ENCODE measurements at places on chromosomes 6 and 20.

- DNase-seq, result no peak
Observed at GRCh38 chr20:62955519-62956386, 3.2 kb downstream of the SLC17A9 start.

GRCh38 chr6:128365520-128366160 is 154.8 kb downstream of the PTPRK start:
- DNase-seq, result no peak

GRCh38 chr20:24891546-24892393 is 57.3 kb upstream of the CST7 start:
- no peak for DNase-seq

DNA sequence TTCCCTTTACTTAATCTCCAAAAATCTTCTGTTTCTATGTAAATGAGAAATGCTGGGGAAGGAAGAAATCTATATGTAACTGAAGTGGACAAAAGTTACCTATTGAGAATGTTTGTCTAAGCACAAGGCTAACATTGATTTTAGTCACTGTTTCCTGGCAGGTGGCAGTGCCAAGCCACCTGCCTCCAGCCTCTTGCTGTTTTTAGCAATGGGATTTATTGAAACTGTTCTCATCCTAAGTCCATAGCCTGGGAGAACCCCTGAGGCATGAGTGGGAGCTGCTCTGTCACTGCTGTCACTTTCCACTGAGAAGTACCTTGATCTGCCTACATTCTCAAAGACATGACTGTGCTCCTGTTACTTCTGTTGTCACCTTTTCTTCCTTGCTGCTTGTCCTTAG is 14.7 kb downstream of the ENPP3 start:
- DNase-seq, result no peak

- no peak for DNase-seq
Observed at GRCh38 chr6:122780114-122780513, 598 bp downstream of the FABP7 start.

DNA sequence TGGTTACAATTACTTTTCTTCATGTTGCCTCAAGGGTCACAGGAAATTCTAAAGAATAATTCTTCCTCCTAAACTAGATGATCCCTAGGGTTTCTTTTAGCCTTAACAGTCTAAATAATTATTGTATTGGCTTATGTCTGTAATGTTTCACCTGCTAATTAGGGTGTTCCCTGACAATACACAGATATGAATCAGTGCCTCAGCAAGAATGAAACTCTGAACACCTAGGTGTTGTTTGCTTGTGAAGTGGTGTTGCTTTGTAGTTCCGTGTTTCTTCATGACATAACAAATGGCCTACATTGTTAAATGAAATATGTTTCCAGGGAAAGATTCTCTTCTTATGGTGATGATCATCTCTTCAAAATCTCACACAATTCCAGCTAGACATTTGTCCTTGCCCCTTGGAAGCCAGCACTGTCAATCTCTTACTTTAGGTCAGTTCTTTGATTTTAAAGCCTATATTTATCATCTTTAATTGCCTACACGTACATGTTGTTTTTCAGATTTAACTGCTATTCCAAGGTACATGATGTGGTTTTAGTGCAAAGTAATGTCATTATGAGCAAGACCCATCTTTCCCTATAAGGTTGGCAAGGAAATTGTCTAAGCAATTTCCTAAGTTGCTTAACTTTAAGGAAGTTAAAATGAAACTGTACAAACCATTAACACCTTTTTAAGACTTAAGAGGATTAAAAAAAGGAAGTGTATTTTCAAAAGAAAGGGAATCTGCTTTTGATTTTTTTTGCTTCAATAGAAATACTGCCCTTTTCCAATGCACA is 111.9 kb downstream of the TBC1D7 start:
- DNase-seq, result no peak

DNA sequence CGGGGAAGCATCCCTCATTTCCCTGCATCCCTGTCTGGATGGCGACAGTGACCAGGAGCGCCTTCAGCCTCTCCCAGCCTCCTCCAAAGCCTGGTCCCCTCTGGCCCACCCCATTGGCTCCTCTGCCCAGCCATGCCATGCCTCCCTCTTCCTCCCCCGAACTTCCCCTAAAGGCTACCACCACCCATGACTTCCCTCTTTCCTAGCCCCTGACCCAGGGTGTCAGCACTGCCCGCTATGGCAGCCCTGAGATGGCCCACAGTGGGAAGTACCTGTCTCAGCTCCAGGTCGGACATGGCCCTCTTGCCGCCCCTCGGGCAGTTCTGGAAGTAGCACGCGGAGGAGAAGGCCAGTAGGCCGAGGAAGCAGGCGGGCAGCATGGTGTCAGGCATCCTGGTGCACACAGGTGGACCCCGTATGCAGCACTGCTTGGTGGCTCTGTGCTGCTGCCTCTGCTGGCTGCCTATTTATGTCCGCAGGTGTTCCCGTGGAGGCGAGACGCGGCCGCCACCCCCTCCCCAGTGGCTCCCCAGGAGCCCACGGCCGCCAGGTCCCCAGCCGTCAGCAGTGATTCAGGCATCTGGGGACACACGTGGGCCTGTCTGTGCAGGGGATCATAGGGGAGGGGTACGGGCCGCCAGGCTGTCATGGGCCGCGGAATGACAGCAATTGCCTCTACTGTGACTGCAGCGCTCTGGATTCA is at the start of gene AVP:
Gene AVP, minus strand, starts transcription at position 442 of the 703 bp plus-strand sequence. Its CDS starts 50 bp downstream, at position 392.
- no peak for DNase-seq

DNA sequence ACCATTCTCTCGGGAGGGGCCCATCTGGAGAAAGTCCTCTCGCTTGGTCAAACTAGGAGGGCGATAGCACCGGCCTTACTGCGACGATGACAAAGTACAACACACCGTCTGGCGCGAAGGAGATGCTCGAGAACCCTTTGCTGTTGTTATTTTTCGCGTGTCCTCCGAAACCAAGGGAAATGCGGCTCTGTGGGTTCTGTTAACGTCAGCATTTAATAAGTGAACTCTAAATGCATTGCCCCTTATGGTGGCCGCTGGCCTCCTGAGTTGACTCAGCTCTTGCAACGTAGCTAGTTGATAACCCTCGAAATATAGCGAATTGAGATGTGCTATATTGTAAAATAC is 577 bp upstream of the SCAND1 start:
- DNase-seq, result peak; percentile 31

GRCh38 chr6:132937466-132937906 is 123.1 kb downstream of the RPS12 start:
- DNase-seq, result no peak

DNA sequence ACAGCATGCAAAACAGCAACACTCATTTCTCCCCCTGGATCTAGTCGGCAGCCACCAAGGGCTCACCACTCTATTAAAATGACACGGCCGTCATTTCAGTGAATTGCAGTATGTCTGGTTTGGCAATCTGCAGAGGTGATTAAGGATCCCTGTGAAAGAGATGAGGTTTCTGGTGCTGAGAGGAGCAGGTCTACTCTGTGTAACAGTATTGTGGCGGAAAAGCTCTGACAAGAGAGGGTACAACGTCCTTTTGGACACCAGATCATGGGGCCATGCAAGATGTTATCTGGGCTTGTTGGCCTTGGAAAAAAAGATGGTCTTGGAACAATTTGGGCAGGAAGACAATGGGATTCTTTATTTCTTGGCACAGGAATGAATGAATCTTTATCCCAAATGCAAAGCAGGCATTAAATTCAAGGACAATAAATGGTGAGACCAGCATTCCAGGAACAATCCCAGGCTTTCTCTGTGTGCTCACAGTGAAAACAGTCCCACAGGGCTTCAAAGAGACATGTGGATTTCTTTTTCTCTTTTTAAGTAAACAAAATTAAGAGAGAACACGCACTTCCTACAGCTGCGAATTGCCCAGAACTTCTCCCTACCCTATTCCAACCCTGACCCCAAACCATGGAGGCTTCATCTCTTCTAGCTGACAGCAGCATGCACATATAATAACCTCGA is 33.7 kb upstream of the ADGRF1 start:
- no peak for DNase-seq

GRCh38 chr6:22751223-22751622 is 181.9 kb downstream of the HDGFL1 start:
- DNase-seq, result peak; percentile 38

DNA sequence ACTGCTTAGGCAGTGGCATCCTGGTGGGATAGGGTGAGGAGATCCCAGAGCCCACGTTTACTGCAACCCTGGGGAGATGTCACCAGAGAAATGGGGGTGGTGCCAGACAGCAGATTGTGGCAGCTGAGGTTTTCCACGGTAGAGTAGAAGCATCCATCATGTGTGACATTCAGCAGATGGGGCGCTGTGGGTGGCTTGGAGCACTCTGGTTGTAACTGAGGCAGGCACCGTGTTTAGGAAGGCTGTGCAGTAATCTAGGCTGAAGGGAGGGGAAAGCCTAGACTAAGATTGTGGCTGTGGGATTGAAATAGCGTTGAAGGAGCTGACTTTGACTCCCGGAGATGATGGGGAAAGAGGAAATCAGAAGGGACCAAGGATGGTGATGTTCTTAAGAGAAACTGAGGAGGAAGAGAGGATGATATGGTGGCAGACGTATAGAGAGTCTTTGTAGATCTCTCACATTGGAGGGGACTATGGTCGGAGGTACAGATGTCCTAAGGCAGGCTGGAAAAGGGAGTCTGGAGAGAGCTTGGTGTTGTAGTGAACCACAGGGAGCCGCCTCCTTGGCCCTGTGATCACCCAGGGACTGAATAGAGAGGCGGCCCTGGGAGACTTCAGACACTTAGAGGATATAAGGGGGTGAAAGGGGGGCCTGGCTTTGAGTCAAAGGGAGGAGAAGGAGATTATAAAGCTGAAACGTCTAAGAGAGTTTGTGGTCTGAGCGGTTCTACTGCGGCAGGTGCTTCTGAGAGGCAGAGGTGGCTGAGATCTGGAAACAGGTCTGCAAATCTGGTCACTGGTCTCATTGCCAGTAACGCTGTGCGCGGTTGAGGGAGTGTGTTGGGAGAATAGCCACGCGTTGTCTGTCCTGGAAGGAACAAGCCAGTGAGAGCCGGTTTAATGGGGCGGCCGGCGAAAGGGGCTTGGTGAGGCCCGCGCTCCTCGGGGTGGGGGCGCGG is 792 bp upstream of the MICA start:
- no peak for DNase-seq

GRCh38 chr20:25686081-25687067 is 10.3 kb downstream of the ZNF337 start:
- DNase-seq, result no peak

DNA sequence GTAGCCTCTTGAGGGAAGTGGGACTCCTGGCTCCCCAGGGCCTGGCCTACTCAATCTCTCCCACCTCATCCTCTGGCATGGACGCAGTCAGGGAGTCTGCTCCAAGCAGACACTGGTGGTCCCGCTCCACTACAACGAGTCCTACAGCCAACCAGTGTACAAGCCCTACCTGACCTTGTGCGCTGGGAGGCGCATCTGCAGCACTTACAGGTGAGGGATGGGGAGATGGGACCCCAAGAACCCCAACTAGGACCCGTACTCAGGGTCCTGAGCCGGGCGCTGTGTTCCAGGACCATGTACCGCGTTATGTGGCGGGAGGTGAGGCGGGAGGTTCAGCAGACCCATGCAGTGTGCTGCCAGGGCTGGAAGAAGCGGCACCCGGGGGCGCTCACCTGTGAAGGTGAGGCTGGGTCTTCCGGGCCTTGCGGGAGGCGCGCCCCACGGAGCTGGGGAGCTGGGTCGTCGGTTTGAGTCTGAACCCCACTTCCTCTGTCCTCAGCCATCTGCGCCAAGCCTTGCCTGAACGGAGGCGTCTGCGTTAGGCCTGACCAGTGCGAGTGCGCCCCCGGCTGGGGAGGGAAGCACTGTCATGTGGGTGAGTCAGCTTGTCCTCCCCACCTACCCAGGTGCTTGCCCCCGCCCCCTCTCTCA is 2.1 kb downstream of the EGFL8 start:
- DNase-seq, result no peak

- no peak for DNase-seq
Observed at GRCh38 chr6:87670707-87671106, 31.3 kb downstream of the AKIRIN2 start.

DNA sequence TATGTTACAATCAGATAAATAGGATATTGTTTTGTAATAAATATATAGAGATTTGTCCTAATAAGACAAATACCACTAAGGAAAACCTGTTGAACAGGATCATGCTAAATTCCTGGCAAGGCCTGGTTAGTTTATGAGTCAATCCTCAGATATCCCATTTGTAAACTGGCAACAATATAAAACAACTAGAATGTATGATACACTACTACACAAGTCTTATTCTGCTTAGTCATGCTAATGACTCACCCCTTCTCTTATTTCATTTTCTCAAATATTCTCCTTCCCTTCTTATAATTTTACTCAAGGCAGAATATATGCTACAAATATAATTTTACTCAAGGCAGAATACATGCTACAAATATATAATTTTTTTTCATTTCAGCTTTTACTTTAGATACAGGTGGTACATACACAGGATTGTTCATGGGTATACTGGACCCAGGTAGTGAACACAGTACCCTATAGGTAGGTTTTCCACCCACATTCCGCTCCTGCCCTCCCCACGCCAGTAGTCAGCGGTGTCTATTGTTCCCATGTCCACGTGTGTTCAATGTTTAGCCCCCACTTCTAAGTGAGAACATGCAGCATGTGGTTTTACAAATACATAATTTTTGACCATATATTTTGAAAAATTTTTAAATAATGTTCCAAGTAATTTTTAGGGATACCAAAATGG is 6.3 kb downstream of the OSER1 start:
- DNase-seq, result peak; percentile 93

All from fibroblast of skin of abdomen (primary cell).